T-helper 2 cell treated with Interferon-gamma antibody and Interleukin-4, amounts not matched to agents 5 μg/mL and 100 μg/mL, for 36 hours (primary cell): ENCODE measurements at places on chromosomes 6 and 20.

DNA sequence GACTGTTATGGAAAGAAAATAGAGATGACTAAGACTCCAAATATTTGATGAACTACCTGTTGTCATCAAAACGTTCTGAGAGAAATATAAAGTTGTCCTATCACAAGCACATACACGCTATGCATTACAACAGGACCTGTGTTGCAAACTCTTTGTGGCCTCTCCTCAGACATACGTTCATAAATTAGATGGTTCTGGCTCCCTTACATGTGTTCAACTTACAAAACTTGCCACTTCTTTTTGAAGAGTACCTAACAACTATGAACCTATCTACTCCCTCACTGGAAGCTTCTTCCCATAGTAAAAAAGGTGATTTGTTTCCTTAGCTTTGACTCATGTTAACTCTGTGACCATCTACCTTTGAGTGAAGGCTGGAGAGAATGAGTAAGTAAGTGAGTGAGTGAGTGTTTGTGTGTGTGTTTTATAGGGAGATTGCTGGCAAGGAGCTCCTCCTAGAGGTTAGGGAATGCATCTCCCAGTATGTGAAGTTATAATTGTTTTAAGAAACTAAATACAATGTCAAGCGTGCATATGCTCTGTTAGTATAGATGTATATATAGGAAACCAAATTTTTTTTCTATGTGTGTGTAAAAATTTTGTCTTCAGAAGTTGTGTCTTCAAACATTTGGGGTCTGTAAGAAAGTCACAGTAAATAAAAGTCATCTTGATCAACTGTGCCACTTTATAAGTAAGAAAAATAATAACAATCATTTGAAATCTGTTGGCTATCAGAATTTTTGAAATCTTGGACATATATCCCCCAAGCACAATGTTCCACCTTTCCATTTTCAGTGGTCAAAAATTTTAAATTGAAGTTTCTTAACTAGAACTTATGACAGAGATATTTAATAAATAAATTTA lies 1211.1 kb upstream of the GJE1 start:
- no peak for DNase-seq

DNA sequence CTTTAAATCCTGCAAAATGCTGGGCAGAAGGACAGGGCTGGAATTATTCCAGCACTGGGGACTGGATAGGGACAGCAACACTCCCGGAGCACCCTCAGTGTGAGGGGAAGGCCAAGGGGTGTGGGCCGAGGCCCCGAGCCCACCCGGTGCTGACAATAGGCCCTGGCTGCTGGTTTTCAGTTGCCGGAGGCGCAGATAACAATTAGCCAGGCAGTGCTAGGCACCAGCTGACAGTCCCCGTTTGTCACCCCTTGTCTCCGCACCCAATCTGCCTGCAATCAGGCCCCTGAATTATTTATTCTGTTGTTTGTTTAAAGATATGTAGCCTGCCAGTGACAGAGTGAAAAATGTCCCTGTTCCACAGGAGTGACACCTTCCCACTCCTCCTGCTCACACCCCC lies 120.0 kb downstream of the GRM4 start:
- no peak for DNase-seq

- no peak for DNase-seq
Observed at GRCh38 chr6:108597572-108598304, 37.0 kb downstream of the FOXO3 start.

GRCh38 chr6:142821164-142821716 lies 123.7 kb downstream of the HIVEP2 start:
- DNase-seq: no peak

- DNase-seq: no peak
Observed at GRCh38 chr6:12875051-12875450, 158.5 kb downstream of the PHACTR1 start.
